Left hindlimb (tissue), 1 donor: ENCODE measurements at places on chromosomes 12 and 14.

GRCh38 chr12:132329036-132329719, at the start of gene GALNT9:
TSS of gene GALNT9 (minus strand) at chr12:132329589. CDS start at chr12:132329203, 386 bp downstream.
- DNase-seq: peak; percentile 51

DNA sequence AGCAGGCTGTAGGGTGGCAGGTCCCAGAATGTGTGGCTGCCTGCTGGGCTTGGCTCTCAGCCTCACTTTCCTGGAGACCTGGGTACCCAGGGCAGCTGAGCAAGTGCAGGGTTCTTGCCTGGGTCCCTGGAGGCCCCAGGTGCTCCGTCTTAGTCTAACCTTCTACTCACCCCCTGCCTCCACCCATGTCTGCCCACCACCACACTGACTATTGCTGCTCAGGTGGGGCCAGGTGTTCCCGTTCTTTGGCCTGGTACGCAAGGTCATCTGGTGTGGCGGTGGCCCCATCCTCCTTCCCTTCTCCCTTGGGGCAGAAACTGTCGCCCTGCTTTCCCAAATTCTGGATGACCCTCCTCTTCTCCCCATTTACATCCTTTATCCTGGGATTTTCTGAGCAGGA, 319.9 kb downstream of the TMEM121 start:
- no peak for DNase-seq

- DNase-seq: no peak
Measured at GRCh38 chr14:70887207-70887681, 20.0 kb upstream of the PCNX1 start.

DNA sequence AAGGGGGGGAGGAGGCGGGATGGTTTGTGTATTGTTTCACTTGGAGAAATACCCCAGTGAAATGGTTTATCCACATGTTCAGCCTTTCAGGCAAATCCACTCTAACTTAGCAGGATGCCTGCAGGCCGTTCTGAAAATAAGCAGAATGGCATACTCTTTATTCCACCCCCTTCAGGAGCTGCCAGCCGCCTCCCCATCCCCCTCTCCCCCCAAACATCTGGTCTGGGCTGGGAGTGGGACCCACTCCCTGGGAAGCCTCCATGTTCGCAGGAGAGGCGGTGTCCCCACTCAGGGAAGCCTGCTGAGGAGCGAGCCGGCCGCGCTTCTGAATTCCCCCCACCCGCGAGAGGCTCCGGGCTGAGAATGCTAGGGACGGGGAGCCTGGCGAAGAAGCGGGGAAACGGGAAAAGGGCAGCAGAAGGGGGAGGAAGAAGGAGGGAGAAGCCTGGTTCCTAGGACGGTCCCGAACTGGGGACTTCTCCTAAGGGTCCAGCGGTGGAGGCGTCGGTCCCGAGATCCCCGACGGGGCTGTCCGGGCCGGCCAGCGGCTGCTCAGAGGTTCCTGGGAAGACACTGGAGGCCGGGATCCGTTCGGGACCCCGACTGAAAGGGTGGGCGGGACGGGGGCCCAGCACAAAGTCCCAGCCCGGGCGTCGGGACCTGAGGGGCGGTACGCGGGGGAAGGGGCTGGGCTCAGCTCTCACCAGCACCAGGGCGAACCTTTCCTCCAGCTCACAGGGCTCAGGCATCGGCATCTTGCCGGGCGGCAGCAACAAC, 666 bp downstream of the FMNL3 start:
- peak; percentile 78 for DNase-seq

DNA sequence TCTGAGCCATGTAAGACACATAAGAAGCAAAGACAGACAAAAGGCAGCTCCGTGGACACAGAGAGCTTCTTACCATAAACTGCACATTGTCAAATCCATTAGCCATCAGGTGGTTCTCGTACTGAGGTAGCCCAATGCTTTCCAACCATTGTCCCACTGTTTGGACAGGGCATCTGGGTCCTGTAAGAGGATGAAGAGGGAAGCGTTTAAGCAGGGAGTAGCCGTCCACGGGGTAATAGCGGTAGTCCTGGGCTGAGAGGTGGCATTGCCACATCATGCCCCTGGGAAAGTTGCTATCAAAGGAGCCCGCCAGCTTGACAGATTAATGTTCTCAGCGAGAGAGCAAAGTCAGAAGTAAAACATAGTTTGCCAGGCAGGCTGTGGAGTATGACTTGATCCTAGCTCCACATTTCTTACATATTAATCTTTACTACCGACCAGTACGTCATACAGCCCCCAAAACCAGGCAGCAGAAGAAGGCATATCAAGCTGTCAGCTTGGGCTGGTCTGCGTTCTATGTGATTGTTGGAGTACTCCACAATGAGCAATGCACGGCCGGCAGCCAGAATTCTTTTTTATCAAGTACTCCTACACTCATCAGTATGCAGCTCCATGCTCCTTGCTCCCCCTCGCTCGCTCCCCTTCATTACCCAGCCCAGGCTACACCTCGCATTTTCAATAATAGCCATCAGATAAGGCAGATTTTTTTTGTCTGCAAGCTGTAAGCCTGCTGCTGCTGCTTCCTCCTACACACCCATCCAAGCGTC, 493.2 kb upstream of the GARIN6 start:
- no peak for DNase-seq

GRCh38 chr14:53401646-53402045, 248.5 kb upstream of the DDHD1 start:
- no peak for DNase-seq

GRCh38 chr14:69672356-69672755, 61.0 kb downstream of the SUSD6 start:
- DNase-seq: no peak

- peak; percentile 33 for DNase-seq
Measured at GRCh38 chr14:38616959-38617358, 361.1 kb upstream of the CLEC14A start.

DNA sequence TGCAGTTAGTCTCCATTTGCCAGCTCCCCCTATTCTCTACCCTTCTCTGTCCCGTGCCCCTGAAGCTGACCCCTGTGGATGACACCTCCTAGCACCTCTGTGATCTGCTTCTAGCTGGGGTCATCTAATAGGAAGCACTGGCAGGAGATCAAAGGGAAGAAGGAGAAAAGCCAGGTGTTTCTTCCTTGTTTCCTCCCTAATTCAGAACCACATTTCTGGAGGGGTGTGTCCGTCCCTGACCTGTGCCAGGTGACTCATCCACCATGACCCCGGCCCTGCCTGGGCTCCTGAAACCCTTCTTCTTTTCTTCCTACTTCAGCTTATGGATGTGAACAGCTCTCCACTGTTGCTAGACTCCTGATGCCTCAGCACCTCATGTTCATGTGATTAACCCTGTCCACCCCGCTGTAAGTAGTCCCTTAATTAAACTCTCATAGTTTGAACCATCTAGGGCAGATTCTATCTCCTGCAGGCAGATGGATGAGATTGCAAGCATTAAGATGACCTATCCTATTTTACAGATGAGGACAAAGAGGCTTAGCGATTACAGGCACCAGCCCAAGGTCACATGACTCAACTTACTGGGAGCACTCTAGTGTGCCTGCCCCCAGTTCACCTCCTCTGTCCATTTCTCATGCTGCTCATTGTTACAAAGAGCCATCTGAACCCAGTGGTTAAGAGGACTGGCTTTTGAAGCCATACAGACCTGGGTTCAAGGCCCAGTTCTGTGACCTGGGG, 770.5 kb downstream of the MED13L start:
- no peak for DNase-seq

- no peak for DNase-seq
Measured at GRCh38 chr14:33406766-33407165, 468.1 kb downstream of the NPAS3 start.

DNA sequence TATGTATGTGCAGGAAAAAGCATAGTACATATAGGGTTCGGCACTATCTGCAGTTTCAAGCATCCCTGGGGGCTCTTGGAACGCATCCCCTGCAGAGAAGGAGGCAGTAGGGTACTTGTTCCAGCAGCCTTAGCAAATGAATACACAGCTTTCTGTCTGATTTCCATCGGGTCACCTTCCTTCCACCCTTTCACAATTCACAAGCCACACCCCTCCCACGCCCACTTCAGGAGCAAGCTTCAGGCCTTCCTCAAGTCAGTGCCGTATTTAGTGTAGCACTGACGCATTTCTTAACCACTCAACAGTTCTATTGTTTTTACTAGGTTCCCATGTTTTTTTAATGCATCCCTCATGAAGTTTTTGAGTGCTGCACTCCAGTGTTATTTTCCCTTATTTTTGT, 64.2 kb downstream of the CLMN start:
- no peak for DNase-seq

GRCh38 chr14:75673345-75674035, 12.4 kb downstream of the TTLL5 start:
- no peak for DNase-seq

GRCh38 chr14:75578786-75579337, 442 bp downstream of the FLVCR2 start:
- no peak for DNase-seq

GRCh38 chr12:2064071-2064507, 11.3 kb downstream of the CACNA1C start:
- DNase-seq: no peak

GRCh38 chr12:43011383-43011926, 421.9 kb upstream of the PRICKLE1 start:
- DNase-seq: no peak

DNA sequence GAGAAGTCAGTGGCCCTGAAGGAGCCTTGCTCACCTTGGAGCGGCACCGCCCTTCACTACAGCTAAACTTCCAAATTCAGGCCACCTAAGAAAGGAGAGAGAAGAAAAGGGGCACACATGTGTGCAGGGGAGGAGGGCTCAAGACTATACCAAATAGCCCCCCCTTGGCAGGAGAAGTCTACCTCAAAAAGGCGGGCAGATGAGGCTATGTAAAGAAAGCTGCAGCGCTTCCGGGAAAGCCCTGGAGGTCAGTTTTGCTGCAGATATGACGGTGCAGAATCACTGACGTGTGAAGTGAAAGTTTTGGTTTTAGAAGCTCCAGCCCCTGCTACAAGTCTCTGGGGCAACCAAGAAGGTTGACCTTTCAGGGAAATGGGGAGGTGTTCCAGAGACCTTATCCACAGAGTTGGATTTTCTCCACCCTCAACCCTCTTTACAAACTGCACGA, 48.2 kb upstream of the PNMA1 start:
- peak; percentile 13 for DNase-seq

GRCh38 chr12:116892349-116893140, 11.3 kb upstream of the HRK start:
- DNase-seq: no peak

DNA sequence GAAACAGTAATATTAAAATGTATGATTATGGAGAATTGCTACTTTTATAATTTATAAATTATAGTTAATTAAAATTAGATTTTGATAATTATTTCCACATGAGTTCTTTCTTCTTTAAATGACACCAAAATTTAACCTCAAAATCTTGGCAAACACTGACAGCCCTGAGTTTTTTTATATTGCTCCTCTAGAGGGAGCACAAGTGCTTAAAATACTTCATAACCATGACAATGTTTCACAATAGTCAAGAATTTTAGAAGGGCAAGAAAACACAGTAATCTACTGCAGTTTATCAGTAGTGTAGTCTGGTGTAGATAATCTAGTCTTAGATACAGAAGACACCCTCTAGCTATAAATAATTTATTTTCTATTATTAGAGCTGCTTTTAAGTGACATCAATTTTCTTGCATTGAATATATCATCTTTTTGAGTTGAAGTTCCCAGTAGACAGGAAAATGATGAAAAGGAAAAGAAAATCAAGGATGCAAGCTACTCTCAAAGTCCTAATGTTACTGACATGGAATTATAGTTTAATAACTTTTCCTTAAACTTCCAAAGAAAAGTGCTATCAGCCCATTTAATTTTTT, 14.3 kb upstream of the PTGER2 start:
- DNase-seq: no peak

- no peak for DNase-seq
Measured at GRCh38 chr12:54689034-54689372, 40.8 kb upstream of the DCD start.

- no peak for DNase-seq
Measured at GRCh38 chr14:24281636-24282035, 10.2 kb upstream of the RABGGTA start.

- DNase-seq: no peak
Measured at GRCh38 chr12:3759878-3760277, 7.0 kb upstream of the CRACR2A start.

- DNase-seq: no peak
Measured at GRCh38 chr12:57850854-57851430, 4.4 kb upstream of the CTDSP2 start.

DNA sequence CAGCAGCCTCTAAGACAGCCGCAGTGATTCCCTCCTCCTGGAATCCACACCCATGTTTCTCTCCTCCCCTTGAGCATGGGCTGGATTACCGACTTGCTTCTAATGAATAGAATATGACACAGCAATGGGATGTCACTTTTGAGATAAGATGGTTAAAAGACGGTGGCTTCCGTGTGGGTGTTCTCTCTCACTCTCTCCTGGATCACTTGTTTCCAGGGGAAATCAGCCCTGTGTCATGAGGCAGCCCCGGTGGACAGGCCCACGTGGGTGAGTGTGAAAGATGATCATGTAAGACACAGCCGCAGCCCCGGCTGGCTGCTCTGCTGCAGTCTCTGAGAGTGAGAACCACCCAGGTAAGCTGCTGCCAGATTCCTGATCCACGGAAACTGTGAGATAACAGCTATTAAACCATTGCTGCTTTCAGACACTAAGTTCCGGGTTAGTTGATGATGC, 10.7 kb downstream of the MOAP1 start:
- DNase-seq: no peak

- DNase-seq: no peak
Measured at GRCh38 chr12:2137711-2138110, 84.9 kb downstream of the CACNA1C start.

DNA sequence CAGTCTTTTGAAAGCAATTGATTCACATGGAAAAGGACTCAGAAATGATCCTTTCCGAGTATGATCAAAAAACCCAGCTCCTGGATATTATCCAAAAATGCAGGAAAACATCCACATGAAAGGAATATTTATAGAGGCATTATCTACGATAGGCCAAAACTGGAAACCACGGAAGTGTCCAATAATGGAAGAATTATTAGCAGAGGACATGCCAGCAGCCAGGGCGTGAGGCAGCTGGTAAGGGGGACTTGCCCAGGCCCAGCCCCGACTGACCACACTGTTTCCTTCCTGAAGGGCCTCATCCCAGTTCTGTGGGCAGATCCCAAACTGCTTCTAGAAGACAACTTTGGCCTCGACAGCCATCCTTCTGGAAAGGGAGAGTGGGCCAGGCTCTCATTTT, 20.5 kb downstream of the ACTN1 start:
- DNase-seq: no peak

- DNase-seq: no peak
Measured at GRCh38 chr14:77284466-77284865, 13.5 kb upstream of the NGB start.

DNA sequence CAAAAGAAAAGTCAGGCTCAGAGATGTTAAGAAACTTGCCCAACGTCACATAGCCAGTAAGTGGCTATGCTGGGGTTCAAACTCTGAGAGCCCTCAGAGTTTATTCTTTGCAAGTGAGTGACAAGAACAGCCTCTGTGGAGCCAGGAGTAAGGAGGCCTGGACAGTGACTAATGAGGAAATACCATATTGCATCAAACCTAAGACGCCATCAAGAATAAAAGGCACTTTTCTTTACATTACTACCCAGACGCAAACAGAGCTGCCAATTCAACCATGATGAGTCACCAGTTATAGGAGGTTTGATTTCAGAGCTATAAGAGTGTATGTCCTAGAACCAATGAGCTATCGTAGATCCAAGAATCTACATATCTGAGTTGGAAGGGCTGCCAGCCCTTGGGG, 9.4 kb downstream of the TNFRSF1A start:
- DNase-seq: no peak

- DNase-seq: no peak
Measured at GRCh38 chr12:104957719-104958000, 430 bp downstream of the SLC41A2 start.
